ENCODE measurements at places on chromosomes 1 and 21.

DNA sequence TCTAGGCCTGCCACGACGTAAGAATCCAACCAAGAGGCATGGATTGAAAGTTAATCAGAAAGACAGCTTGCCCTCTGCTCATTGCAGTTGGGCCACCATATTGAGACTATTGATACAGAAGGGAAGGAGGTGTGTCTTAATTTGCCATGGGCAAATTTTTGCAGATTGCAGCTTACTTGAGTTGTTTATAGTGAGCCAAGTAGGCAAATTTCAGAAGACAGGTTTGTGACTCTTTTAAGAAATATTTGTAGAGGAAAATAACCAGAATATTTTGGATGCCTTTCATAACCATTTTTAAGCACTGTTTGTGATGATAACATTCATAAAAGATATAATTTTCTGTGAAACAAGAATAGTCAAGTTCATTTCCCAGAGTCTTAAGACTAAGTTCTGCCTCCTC is 74.1 kb downstream of the PRDM2 start:
- no peak for DNase-seq

DNA sequence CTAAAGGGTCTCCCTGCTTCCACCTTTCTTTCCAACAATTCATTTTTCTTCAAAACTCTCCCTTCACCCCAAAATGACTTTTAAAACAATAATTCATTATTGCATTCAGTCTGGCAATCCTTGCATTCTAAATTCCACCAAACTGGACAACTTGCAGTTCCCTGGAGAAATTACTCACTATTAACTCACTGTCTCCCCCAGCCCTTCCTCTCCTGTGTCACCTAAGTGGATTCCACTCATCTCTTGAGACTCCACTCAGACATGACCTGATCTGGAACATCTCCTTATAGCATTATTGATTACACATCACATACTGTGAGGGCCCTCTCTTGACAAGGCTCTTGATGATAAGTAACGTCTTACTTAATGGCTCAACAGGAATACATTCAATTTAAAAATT is 257.1 kb downstream of the BRINP2 start:
- no peak for DNase-seq

- DNase-seq = peak; percentile 58
Measured at GRCh38 chr1:147627435-147628110, 42.8 kb downstream of the ACP6 start.

- DNase-seq = no peak
Measured at GRCh38 chr1:182113879-182114626, 52.5 kb upstream of the ZNF648 start.

GRCh38 chr1:240029418-240029817 is 62.3 kb upstream of the FMN2 start:
- no peak for DNase-seq

DNA sequence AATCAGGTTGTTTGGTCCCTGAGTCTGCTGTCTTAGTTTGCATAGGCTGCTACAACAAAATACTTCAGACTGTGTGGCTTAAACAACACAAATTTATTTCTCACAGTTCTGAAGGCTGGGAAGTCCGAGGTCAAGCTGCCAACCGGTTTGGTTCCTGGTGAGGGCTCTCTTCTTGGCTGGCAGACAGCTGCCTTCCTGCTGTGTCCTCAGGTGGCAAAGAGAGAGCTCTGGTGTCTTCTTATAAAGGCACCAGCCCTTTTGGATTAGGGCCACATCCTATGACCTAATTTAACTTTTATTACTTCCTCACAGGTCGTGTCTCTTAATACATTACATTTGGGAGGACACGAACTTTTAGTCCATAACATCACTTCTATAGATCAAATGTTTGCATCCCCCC is 89.6 kb upstream of the CD34 start:
- no peak for DNase-seq

DNA sequence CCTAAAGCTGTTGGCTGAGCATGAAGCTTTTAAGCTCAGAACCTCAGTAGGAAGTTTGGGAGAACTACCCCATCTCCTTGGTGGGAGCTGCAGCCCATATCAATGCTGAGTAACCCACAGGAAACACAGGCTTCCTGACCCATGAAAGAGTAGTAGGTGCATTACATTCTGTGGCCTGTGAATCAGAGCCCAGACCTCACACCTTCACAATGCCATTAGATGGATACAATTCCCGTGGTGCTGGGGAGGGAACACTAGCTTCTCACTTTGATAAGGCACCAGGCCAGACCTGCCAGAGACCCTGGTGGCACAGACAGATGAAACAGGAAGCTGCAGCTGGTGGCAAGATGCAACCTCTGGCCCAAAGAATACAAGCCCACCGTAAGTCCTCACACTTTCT is 308.8 kb downstream of the NPHP4 start:
- no peak for DNase-seq

- no peak for DNase-seq
Measured at GRCh38 chr1:212674872-212675271, 24.8 kb downstream of the BATF3 start.
